ENCODE measurements at places on chromosomes 16 and 17.

DNA sequence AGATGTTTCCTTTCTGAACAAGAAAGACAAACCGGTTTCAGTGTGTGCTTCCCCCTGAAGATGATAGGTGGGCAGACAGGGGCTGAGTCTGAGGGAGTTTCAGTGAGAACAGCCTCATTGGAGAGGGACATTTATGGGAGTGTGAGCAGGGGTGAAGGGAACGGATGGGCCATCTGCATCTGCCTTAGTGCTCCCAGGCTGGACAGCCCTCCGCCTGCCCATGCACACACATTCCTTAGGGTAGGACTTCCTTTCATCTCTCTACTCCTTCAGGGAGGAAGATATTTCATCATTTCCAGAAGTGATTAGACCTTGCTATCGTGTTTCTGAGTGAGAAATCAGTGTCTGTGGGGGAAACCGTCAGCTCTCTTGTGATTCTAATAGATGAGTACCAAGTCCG, 3.8 kb downstream of the SHISA6 start:
- DNase-seq = no peak

DNA sequence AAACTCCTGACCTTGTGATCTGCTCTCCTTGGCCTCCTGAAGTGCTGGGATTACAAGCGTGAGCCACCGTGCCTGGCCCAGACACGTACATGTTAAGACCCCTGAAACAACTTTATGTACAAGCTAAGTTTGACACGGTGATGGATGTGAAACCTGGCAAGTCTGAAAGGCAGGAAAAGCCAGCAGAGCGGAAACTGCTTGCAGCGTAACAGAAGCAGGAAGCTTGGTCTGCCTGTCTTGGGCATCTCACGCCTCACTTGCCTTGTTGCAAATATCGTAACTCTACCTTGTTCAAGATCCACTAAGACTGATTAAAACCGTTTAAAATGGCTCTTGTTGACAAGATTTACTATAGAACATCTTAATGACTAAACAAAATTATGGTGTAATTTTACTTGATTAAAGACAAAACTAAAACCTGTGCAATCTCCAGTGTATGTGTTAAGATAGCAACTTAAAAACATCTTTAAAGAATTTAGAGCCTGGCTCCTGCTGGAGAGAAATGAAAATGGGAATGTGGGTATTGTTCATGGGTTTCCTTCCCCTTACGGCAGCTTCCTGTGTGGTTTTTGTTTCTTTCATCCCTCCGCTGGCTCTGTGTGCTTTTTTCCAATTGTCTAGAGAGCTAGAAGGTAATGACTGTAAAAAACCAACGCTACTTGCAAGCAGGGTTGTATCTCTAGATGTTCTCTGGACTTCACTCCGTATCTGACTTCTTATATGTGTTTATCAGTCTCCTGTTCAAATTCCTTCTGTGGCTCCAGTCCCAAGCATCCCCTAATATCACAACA, 477.6 kb downstream of the XYLT1 start:
- no peak for DNase-seq

- no peak for DNase-seq
Measured at GRCh38 chr17:10278218-10278617, 79.8 kb upstream of the GAS7 start.

DNA sequence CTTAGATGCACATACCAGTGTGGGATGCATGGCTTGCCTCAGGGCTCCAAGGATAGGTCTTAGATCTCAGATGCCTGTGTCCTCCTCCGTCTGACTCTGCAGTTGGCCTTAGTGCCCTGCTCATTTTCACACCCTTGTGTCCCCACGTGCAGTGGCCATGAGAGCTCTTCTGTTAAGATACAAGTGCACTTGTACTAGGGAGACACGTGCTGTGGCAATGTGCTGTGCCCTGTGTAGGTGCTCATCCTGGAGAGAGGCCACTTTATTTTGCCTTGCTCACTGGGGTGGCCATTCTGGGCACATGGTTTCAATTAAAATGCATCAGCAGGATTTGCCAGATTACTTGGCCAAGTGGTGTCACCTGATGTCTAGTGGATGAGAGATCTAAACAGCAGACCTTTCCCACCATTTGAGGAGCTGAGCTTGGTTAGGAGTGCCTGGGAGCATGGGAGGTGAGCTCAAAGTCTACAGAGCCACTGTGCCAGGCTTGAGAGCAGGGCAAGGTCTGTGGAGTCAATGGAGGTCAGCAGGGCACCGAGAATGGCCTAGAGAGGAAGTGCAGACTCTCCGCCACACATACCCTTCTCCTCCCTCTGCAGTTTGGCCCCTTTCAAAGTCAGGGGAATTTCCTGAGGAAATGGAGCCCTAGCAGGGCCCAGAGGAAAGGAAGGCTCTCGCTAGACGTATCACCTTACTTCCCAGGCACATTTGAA, 25.2 kb upstream of the SMPD3 start:
- DNase-seq = no peak

- DNase-seq = peak; percentile 69
Measured at GRCh38 chr16:85168732-85169256, 56.5 kb upstream of the CIBAR2 start.

DNA sequence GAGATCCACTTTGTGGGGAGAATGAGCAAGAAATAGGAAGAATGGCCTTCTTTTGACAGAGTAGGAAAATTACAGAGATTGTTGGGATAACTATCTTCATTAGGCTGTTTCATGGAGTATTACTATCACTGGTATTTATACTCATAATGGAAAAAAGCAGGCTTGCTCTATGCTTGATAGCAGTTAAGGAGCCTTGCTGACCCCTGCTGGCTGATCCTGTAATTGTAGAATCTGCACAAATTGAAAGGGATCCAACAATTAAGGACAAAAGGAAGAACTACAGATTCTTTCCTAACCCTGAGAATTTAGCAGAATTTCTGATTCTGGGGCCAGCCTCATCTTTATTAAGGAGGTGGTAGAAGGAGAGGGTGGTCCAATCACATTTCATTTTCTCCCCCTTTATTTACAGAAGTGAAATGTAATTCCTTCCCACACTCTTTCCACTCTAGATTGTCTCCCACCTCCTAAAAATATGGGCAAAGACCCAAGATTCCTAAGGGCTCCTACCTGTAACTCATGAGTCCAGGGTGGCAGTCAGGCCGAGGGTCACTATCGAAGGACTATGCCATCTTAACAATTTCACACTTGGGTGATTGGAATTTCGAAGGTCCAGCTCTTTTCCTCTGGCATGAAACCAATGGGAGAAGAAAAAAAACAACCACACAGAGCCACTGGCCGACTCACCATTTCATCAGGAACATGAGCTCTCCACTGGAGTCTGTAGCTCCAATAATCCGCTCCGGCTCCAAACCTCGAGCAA, 26.3 kb downstream of the NFE2L1 start:
- DNase-seq = peak; percentile 61

GRCh38 chr17:28468781-28469180, 4.7 kb upstream of the SLC13A2 start:
- no peak for DNase-seq

DNA sequence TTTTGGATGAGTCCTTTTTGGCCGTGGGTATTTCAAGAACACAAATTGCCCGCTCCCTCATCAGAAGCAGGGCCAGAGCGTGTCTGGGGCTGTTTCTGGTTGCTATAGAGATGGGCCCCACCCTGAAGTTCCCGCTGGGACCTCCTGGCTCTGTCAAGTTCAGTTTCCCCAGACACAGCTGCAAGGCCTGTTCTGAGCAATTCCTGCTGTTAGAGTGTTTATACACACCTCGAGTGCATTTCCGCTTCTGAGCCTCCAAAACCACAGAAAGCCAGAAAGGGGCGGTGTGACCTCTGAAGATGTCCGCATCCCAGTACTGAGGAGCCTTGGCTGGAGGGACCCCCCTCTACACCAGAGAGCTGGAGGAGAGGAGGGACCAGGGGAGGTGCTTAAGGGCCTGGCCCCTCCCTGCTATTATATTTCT, 9.3 kb upstream of the WBP2 start:
- no peak for DNase-seq

- DNase-seq = no peak
Measured at GRCh38 chr16:52731219-52731875, 184.4 kb upstream of the TOX3 start.

Data from neuronal stem cell (in vitro differentiated cells).